ENCODE measurements at places on chromosomes 11 and 22.

DNA sequence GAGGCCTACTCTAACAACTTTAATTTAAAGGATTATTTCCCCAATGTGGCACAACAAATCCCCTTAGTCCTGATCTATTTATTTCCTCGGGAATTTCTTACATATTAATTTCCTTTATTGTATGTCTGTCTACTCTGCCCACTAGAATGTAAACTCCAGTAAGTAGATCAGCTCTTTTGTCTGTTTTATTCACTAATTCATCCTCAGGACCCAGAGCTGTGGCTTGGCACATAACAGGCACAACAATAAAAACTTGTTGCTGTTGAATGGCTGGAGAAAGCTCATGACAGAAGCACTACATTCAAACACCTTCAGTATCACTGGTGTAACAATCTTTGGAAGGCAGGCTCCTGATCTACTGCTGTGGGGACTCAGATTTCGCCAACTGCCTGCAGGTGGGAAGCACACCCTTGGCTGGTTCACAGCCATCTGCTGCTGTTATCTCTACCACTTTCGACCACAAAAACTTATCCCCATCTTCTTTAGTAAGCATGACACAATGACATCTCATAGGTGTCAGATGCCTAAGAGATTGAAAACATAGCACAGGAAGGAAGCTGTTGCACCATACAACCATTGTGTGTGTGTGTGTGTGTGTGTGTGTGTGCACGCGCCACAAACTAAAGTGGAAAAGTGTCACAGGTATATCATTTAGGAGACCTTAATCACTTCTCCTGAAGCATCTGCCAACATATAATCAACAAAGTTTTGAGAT, 11.9 kb downstream of the HIRA start:
- DNase-seq, result no peak

GRCh38 chr11:44191322-44192016, 96.0 kb downstream of the EXT2 start:
- no peak for DNase-seq

DNA sequence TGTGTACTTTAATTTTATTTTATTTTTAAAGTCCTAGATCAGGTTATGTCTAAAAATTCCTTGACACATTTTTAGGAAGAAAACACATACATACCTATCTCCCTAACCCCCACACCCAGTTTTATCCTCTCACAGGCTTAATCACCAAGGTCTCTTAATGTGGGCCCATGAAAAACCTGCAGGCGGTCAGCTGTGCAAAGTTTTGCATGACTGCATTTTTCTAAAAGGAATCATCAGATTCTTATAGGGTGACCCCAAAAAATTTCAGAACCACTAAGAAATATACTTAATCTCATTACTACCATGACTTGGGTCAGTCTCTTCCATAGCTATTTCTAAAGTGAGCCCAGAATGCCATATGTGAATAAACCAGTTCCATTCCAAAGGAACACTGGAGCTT, 19.8 kb downstream of the SAA1 start:
- no peak for DNase-seq

DNA sequence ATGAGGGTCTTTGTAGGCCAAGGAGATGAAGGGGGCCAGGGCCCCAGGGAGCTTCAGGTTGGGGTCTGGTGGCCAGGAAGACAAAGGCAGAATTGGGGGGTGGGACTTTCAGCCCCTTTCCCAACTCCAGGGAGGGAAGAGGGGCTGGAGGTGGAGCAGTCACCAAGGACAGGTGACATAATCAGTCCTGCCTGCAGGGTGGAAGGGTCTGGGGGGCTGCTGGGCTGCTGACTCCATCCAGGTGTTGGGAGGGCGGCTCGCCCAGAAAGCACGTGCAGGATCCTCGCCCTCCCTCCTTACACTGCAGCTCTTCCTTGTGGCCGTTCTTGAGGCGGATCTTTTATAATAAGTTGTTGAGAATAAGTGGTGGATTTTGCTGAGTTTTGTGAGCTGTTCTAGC, 1491.1 kb downstream of the TBC1D22A start:
- no peak for DNase-seq

GRCh38 chr22:19755722-19756287, 4.8 kb upstream of the TBX1 start:
- DNase-seq, result no peak

GRCh38 chr22:48780597-48781277, 1046.9 kb downstream of the BRD1 start:
- no peak for DNase-seq

DNA sequence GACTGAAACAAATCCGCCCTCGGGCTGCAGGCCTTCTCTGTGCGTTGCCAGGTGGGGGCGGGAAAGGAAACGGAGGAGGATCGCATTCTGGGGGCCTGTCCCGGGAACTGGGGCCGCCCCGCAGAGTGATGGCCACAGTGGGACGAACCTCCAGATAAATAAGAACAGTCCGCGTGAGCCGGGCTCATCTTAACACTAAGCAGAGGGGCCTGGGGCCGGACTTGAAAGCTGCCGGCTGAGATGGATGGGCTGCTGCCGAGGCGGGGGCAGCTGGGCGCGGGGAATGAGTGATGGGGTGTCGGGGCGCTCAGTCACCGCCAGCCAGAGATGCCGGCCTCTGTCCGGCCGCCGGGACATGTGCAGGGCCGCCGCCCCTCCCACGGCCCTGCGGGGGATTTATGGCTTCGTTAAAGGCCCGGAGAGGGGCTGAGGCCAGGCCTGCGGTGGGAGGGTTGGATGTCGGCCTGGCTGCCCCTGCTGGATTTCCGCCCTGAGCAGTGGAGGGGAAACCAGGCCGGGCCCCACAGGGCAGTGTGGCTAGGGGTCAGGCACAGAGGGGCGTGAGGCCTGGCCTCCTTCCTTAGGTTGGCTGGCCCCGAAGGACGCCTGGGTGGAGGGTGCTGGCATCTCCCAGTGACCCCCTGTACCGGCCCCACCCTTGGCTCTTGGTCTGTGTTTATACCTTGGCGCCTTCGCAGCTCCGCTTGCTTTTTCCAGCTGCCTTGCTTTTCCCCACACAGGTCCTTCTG, 45.3 kb upstream of the CD82 start:
- no peak for DNase-seq

DNA sequence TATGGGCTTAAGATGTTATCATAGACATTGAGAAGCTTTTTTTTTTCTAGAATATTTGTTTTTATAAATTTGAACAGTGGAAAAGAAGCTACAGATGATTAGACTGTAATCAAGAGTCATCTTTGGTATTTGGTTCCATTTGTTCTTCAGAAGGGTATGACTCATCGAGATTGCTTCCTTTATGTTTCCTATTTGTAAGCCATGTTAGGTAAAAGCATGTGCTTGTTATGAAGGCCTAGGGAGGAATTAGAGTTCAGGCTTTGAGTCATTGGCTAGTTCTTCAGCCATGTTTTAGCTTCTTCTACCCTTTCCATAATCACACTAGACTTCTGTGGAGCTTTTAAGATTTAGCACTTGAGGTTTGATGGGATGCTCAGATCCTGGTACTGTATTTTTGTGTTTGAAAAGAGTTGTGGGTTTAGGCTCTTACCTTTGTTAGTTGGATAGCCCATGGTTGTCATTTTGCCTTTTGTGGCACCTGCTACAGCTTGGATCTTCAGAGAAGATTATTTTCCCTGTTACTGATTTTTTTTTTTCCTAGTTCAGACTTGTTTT, 44.3 kb downstream of the POLD3 start:
- DNase-seq, result peak; percentile 88

- DNase-seq, result no peak
Observed at GRCh38 chr11:128559496-128560103, 27.8 kb downstream of the ETS1 start.

Data from fibroblast of skin of right quadriceps (primary cell).